Activated naive CD8-positive, alpha-beta T cell treated with anti-CD3 and anti-CD28 coated beads for 36 hours (primary cell): ENCODE measurements at places on chromosomes 1 and 21. TPM values are rescaled to one million over a fixed set of nuclear protein-coding genes. Genes with fewer than 3 reads are reported as not detected.
A peak's percentile ranks its signal among the peaks of the same experiment; 100 is the strongest.

DNA sequence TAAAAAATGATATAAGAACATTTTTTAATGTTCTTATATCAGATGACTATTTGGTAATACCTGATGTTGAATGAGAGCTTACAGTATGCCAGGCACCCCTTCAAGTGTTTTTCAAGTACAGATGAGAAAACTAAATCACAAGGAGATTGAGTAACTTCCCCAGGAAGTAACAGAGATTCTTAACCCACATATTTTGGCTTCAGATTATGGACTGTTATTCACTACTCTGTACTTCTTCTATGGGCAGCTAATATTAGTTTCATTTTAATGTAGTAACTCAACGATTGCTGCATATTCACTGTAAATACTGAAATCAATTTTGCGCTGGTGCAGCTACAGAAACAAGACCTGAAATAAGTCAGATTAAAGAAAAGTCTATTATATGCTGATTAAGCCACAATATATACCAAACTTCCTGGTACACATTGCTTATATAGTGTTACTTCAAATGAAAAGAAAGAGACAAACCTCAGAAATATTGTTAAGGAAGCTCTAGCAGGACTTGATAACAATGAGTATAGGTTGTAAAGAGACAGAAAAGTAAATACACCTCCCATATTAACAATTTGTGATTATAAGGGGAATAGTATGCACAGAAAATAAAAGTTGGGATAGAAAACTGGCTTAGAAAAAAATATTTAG lies 19.7 kb downstream of the DPYD start:
- no peak for DNase-seq

DNA sequence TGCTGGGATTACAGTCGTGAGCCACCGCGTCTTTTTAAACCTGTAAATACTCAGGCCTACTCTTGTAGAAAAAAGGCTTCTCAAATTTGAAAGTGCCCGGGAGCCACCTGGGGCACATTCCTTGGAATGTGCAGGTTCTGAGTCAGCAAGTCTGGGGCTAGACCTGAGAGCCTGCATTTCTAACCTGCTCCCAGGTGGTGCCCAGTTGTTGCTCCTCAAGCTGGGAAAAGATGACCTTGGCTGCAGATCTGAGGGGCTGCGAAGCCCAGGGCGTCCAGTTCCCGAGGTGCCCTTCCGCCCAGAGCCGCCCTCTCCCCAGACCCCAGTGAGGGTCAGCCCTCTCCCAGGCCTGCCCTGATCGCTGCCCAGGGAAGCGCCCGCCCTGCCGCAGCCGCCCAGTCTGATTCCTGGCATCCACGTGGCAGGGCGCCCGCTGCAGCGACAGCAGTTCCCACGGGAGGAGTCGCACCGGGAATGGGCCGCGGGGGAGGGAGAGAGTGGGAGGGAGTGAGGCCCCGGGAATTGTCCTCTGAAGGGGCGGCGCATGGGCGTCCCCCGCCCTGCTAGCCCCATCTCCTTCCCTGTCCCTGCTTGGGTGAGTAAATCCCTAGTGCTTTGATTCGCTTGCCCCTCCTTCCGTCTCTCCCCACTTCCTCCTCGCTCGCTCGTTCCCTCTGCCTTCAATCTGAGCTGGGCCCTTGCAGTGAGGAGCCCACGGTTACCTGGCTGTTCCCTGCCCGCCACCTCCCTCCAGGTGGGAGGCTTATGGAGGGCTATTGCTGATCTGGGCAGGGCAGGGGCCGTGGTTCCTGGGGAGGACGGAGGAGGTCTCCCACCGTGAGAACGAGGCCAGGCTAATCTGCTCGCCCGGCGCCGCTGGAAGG lies 18.8 kb upstream of the TENT5B start:
- DNase-seq, result no peak

DNA sequence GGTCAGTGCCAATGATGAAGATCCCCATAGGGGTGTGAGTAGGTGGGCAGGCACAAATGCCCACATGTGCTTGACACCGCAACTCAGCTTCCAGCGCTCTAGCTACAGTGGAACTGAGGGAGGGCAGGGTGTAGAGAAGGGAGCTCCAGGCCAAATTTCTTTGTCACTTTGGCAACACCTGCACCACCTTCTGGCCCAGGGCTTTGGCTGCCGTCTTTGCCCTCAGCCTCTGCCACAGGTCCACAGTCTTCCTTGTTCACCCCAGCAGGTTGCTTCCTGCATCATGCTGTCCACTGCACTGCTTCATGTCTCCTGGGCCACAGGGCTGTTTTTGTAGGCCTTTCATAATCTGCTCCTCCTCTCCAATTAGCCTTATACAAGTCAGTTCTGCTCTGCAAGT lies 20.4 kb upstream of the FMOD start:
- DNase-seq, result no peak

DNA sequence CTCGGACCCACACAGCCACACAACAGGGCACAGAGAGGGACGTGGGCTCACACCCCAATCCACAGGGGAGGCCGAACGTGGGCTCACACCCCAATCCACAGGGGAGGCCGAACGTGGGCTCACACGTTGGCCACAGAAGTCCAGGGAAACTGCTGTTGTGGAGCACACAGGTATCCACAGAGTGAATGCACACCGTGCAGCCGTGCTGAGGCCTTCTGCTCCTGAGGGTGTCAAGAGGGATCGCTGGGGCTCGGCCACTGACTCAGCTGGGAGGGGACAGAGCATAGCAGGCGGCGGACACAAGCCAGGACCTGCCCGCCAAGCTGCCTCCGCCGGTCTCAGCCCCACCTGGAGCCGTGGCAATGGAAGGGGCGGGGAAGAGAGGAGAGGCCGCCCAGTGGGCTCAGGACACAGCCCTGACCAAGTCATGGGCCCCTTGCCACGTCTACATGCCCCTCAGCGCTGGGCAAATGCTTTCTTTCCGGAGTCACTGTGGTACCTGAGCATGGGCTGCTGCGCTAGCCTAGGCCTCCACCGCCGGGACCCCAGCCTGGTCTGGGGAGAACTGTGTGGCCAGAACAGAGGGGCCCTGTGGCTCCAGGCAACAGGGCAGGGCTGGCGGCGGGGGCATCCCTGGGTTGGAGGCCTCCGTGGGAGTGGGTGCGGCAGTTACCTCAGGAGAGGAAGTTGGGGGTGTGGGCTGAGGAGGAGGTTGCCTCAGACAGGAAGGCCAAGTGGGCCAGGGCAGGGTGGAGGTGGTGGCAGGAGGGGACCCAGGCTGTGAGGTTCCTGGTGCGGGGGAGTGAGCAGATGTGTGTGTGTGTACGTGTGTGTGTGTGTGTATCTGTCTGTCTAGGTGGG lies 1.2 kb downstream of the SYTL1 start:
- peak; percentile 68 for DNase-seq

IL19 gene
- total RNA-seq, result not detected

LCE6A gene
- total RNA-seq, result not detected

TRAF3IP3 gene
- 204 TPM for total RNA-seq
